ENCODE measurements at places on chromosomes 1 and 21. TPM values are rescaled to one million over a fixed set of nuclear protein-coding genes. Genes with fewer than 3 reads are reported as not detected.

GRCh38 chr1:74748960-74749359 lies 16.0 kb downstream of the TYW3 start:
- no peak for DNase-seq

- no peak for DNase-seq
These were observed 51.2 kb upstream of the ADAM30 start for GRCh38 chr1:119947468-119947867.

- no peak for DNase-seq
These were observed 178.8 kb downstream of the FGGY start for GRCh38 chr1:59475737-59476136.

DNA sequence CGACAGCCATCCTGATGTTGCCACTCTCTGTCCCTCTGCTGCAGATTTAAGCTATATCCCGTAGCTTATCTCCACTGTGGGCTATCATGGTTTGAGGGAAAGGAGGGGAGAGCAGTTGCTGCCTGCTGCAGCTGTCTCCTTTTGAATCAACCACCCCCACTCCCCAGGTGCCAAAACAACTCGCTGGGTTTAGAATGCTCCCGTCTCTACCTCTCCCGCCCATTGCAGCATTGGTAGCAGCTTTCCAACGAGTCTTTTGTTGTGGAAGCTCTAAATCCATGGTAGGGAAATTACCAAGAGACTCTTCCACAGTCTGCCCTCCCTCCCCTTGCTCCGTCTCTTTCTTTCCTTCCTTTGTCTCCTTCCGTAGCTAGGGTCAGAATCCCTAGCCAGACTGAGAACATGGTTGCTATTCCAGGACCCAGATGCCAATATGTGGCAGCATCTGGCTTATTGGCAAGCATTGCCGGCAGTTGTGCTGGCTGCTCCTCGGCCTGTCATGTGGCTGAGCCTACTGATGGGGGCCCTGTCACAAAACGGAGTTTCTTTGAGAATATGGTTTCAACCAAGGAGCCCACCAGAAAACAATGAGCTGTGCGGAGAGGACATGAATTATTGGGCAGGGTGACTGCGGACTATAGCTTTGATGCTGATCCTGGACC lies 230.7 kb downstream of the RPS6KC1 start:
- no peak for DNase-seq

DNA sequence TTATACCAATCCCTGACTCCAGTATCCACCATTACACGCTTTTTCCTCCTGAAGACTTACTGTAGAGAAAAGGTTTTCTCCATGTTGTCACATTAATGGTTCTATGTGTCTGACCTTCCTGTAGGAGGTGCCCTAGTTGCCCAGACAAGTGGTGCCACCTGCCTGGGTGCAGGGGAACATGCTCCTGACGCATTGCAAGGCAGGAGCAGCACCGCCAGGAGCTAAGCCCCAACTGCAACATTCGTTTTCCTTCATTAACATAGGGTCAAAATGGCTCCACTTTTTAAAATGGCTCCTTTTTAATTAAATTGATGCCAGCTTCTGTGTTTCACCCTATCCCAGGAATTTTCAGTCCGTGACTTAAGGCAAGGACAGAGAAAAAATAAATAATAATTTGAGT lies 220.1 kb upstream of the SAMSN1 start:
- DNase-seq, result no peak

- DNase-seq, result no peak
These were observed 181.2 kb upstream of the BRINP3 start for GRCh38 chr1:190658907-190659306.

DNA sequence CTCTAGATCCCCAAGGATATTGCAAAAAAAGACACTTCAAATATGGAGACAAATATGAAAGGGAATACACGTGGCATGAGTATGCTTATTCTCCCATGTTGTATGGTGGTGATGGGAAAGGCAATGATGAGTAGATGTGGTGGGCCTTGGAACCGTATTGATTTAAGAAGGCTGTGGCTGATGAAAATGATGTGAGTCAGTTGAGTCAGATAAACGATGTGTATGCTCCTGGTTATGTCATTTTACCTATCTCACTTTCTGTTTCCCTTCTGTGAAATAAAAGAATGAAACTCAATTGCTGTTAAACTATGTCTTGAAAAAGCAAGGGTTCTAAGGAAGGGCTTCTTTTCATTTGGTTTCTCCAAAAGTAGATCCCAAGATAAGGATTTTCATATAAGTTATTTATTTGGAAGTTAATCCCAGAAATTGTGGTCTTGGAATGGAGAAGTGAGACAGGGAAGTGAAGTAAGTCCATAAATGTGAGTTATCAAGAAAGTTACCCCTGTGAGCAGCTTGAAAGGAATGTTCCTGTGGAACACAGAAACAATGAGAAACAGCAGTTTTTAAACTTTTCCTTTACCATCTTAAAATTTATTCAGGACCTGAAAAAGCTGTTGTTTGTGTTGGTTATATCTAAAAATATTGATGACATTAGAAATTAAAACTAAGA lies 292.0 kb downstream of the DUSP10 start:
- no peak for DNase-seq

DNA sequence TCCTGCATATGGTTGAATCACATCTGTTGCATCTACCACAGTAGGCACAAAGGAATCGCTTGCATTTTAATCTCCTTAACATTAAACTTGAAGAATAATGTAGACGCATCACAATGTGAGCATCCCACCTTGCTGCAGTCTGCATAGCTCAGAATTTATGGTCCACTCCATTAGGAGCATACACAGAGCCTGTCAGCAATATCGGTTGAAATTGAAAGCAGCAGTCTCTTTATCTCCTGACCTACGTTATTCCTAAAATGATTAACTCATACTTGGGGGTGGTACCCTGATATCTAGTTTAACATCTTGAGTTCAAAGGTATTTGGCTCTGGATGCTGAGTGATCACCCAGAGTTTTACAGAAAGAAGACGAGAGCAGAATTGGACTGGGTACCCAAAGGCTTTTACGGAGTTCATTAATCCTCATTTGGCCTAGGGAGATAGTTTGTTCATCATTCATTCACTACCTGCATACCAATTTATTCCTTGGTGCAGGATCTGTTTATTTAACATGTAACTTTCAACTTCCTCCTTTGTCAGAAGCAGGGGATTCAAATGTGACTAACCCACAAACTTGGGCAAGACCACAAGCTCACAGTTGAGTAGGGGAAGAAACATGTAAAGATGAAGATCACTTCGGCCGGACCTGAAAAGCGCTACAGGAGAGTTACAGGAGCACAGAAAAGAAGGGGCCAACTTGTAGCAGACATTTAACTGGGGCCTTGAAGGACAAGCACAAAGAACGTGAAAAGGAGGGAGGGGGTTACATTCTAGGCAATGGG lies 187.9 kb downstream of the DAB1 start:
- no peak for DNase-seq

Gene RNU1-1
- 4,234 TPM for total RNA-seq

Gene MIXL1
- not detected for total RNA-seq

Gene CMPK1
- 81.0 TPM for total RNA-seq

Gene PLK3
- 7.5 TPM for total RNA-seq

Gene RIPK4
- total RNA-seq, result 0.17 TPM

Gene LMOD1
- total RNA-seq, result 8.0 TPM

Data from left ventricle myocardium superior (tissue), 1 donor.